Heart left ventricle (tissue), 16 donors: ENCODE measurements at places on chromosomes 12 and 14. TPM values are rescaled to one million over a fixed set of nuclear protein-coding genes. Genes with fewer than 3 reads are reported as not detected.

DNA sequence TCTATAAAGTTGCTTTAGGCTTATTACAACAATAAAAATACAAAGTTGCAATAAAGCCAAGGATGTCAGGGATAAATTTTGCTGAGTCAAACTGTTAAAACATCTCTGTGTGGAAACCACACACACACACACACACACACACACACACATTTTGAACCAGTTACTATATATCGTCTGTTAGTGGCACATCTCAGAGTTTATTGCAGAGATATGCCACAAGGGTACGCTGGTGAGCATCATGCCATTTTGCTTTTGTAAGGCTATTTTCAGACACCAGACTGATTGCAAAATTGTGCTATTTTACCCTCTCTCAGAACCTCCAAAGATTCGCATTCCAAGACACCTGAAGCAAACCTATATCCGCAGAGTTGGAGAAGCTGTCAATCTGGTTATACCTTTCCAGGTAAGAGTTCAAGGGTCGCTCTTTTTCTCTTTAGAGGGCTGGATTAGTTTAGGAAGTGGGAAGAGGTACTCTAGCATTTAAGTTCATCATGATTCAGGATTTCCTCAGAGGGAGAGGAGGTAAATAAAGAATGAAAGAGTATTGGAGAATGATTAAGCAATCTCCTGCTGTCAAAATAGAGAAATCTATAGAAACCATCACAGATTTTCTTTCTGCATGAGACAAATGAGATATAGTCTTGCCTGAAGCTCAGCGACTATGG, 27.3 kb upstream of the CHPT1 start:
- H3K27me3 ChIP-seq, result no peaks in the 10 kb centered on the region
- peak; percentile 21 for DNase-seq
- H3K27ac ChIP-seq, result no peak overlapping the region
- H3K4me1 ChIP-seq, result no peaks in the 10 kb centered on the region

COPZ1 gene
- total RNA-seq, result 146 TPM

DNA sequence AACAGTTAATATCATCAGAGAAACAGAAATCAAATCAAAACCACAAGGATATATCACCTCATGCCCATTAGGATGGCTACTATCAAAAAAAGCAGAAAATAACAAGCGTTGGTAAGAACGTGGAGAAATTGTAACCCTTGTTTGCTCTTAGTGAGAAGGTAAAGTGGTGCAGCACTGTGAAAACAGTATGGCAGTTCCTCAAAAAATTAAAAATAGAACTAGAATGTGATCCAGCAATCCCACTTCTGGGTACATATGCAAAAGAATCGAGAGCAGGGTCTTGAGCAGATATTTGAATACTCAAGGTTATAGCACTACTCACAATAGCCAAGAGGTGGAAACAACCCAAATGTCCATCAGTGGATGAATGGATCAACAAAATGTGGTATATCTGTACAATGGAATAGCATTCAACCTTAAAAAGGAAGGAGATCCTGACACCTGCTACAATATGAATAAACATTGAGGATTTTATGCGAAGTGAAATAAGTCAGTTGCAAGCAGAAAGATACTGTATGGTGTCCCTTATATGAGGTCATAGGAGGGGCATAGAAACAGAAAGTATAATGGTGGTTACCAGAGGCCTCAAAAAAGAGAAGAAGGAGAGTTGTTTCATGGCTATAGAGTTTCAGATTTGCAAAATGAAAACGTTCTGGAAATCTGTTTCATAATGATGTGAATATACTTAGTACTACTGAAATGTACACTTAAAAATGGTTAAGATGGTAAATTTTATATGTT, 131.0 kb upstream of the EEA1 start:
- no peaks in the 10 kb centered on the region for H3K27me3 ChIP-seq
- DNase-seq, result no peak
- H3K27ac ChIP-seq, result peak overlapping the region; percentile 81
- H3K4me1 ChIP-seq, result peaks cover 36% of the 10 kb centered on the region
- H3K36me3 ChIP-seq, result no peaks in the 10 kb centered on the region

DNA sequence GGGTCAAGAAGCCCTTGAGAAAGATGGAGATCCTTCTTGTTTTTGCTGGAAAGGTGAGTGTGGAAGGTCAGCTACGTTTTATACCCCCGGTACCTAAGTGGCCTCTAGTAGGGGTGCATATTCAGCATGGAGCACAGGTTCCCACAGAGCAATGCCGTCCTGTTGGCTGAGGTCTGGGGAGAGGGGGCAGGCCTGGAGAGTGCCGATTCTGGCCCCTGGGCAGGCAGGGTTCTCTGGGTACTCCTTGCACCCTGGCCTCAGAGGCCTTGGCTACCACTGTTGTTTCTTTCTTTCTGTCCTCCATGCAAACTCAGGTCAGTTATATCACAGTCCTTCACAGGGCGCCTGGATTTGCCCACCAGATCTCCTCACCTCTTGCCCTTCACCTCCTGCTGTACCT, 8.5 kb downstream of the RBP5 start:
- no peak for DNase-seq
- no peaks in the 10 kb centered on the region for H3K27me3 ChIP-seq
- no peak overlapping the region for H3K27ac ChIP-seq

DCAF5 gene
- total RNA-seq, result 53.8 TPM

STXBP6 gene
- 20.1 TPM for total RNA-seq

DNA sequence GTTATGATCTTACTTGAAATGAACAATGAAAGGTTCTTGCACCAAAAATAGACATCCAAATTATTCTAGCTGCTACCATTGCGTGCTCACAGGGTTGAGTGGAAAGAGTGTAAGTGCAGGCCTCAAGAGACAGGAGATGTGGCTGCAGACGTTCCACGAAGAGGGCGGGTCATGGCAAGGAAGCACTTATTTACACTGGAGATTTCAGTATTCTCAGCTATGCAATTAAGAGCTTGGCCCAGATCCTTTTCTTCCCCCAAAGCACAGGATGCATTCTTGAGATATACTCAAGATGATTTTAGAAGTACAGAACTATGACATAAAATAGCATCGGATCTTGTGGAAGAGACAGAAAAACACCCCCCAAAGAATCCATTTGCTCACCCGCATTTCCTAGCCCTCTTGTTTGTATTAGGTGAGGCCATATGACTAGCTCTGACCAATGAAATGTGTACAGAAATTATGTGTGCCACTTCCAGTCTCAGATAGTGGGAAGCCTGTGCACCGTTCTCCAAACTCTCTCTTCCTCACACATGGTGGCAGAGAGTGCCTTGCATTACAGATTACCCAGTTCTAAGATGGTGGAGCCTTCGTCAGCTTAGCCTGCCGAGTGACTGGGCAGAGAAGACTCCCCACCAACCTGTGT, 261.4 kb downstream of the TTC8 start:
- no peaks in the 10 kb centered on the region for H3K36me3 ChIP-seq
- no peak overlapping the region for H3K4me3 ChIP-seq
- no peaks in the 10 kb centered on the region for H3K4me1 ChIP-seq

DNA sequence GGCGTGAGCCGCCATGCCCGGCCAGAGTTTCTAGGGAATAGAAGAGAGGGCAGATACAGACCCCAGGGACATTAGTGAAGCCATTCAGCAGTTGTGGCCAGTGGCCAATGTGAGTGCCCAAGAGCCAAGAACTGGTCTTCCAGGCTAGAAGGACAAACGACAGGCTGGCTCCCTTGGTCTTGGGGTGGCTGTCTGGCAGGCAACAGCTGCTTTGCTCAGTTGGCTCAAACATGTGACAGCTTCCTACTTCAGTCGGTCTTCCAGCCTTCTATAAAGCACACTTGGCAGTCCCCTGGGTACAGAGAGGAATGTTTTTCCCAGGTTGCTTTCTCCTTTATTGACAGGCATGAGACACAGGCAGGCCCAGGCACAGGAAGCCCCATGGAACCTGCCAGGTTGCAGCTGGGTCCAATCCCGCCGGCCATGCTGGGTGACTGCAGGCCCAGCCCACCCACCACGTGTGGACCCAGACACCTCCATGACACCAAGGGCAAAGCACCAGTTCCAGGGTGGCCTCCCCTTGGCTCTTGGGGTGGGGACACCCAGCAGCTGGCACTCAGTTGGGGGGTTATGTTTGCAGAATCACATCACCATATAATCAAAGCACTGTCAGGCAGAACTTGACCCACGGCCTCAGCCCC, 15.4 kb downstream of the CHGA start:
- no peak overlapping the region for H3K4me3 ChIP-seq
- H3K27ac ChIP-seq, result no peak overlapping the region
- peaks cover 34% of the 10 kb centered on the region for H3K36me3 ChIP-seq
- no peak for DNase-seq
- no peaks in the 10 kb centered on the region for H3K27me3 ChIP-seq
- no peaks in the 10 kb centered on the region for H3K4me1 ChIP-seq

GRCh38 chr12:116358893-116359761, 81.6 kb upstream of the MED13L start:
- H3K36me3 ChIP-seq, result no peaks in the 10 kb centered on the region
- peaks cover 13% of the 10 kb centered on the region for H3K4me1 ChIP-seq
- peak overlapping the region; percentile 20 for H3K4me3 ChIP-seq
- no peaks in the 10 kb centered on the region for H3K27me3 ChIP-seq

GRCh38 chr12:66170606-66171005, 810 bp upstream of the TMBIM4 start:
- H3K27ac ChIP-seq, result peak overlapping the region; percentile 99
- no peak for DNase-seq
- H3K27me3 ChIP-seq, result no peaks in the 10 kb centered on the region
- H3K36me3 ChIP-seq, result no peaks in the 10 kb centered on the region

SPIC gene
- total RNA-seq, result not detected

AICDA gene
- not detected for total RNA-seq

- H3K27ac ChIP-seq, result no peak overlapping the region
- peaks cover 9% of the 10 kb centered on the region for H3K4me1 ChIP-seq
- no peak overlapping the region for H3K4me3 ChIP-seq
- no peaks in the 10 kb centered on the region for H3K27me3 ChIP-seq
Measured at GRCh38 chr12:50723865-50724264, 40.0 kb upstream of the ATF1 start.

DNA sequence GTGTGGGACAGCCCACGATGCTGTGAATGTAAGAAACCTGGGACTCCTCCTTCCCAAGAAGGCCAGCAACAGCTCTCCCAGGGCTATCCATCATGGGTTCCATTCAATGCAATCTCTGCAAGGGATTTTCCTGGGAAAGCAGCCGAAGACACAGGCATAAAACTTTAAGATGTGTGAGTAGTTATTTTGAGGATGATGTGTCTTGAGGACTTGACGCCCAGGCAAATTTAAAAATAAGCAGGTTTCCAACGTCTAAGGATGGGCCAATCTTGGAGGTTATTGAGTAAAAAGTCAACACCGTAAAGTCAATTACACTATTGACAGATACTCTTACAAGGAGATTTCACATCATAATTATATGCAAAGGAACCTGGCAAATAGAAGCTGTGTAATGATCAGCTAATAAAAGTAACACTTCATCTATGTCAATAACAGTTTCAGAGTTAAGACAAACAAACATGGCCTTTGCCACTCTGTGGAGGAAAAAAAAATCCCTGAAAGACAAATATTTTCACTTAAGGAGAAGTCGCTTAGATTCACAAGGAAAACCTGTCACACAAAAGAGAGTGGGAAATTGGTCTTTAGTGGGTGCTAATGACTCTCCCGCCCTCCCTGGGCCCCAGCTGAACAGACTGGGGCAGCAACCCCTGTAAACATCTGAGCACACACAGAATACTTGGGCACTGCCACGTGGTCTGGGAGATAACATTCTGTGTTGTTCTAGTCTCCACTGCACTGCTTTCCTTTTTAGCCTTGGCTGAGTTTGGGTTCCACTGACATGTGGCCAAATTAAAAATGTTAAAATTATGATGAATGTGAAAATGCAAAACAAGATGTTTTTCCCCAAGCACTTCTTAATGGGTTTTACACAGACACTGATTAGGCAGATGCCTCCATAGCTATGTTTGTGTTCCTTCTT, 240.9 kb downstream of the FOXN3 start:
- no peak for DNase-seq
- H3K27me3 ChIP-seq, result no peaks in the 10 kb centered on the region
- H3K36me3 ChIP-seq, result no peaks in the 10 kb centered on the region
- no peak overlapping the region for H3K4me3 ChIP-seq

DNA sequence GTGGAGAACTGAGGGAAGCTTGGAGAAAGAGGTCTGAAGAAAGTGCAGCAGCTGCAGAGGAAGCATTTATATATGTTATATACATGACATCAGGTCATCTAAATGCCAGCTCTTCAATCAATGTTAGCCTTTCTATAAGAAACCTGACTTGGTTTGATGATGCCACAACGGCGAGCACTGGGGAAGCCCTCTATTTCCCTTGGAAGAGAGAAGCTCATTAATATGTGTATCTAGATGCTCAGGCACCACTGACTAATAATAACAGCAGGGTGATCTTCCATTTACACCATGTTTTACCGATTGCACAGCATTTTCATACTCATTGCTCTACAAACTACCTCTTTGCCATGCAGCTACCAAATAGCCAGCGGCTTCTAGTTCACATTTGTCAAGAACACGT, 811 bp downstream of the ACYP1 start:
- H3K36me3 ChIP-seq, result peaks cover 6% of the 10 kb centered on the region
- DNase-seq, result no peak
- H3K4me1 ChIP-seq, result peaks cover 31% of the 10 kb centered on the region
- H3K4me3 ChIP-seq, result peak overlapping the region; percentile 74
- H3K27ac ChIP-seq, result no peak overlapping the region

GRCh38 chr14:61213920-61214319, 67.2 kb downstream of the TMEM30B start:
- no peak overlapping the region for H3K4me3 ChIP-seq
- H3K27me3 ChIP-seq, result no peaks in the 10 kb centered on the region
- no peaks in the 10 kb centered on the region for H3K4me1 ChIP-seq
- no peak for DNase-seq

DNA sequence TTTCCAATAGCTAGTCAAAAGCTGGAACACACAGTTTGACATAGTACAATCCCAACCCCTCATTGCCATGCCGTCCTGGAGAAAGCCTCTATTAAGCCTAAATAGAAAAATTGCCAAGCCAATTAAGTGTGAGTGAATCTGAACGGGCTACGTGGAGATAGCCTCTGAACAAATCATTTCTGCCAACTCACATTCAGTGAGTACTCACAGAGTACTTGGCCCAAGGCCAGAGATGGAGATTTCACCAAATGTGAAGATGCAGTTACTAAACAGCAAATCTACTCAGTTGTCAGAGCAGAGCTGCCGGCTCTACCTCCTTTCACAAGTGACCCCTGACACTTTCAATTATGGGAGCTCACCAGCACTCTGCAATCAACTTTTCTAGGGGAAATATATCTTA, 350.0 kb downstream of the GALC start:
- no peaks in the 10 kb centered on the region for H3K4me1 ChIP-seq
- no peak for DNase-seq
- H3K36me3 ChIP-seq, result no peaks in the 10 kb centered on the region
- no peaks in the 10 kb centered on the region for H3K27me3 ChIP-seq
- no peak overlapping the region for H3K4me3 ChIP-seq

HSPA2 gene
- 27.6 TPM for total RNA-seq

- H3K36me3 ChIP-seq, result no peaks in the 10 kb centered on the region
- H3K4me1 ChIP-seq, result no peaks in the 10 kb centered on the region
- no peak overlapping the region for H3K27ac ChIP-seq
- no peaks in the 10 kb centered on the region for H3K27me3 ChIP-seq
Measured at GRCh38 chr12:38961683-38962082, 56.3 kb upstream of the CPNE8 start.

DNA sequence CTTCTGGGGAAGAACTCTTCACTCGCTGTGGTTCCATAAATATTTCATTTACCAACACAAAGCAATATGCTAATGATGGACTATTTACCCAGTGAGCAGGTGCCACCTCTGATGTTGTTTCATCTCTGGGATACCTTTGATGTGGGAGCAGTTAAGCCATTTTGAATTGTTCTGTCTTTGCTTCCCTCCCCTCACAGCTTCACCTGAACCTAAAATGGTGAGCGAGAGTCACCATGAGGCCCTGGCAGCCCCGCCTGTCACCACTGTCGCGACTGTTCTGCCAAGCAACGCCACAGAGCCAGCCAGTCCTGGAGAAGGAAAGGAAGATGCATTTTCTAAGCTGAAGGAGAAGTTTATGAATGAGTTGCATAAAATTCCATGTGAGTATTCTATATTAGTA, 352.7 kb downstream of the SYT1 start:
- H3K36me3 ChIP-seq, result no peaks in the 10 kb centered on the region
- H3K4me3 ChIP-seq, result no peak overlapping the region
- H3K4me1 ChIP-seq, result no peaks in the 10 kb centered on the region
- no peak for DNase-seq
- H3K27ac ChIP-seq, result no peak overlapping the region
